ENCODE measurements at places on chromosomes 6 and 20.

DNA sequence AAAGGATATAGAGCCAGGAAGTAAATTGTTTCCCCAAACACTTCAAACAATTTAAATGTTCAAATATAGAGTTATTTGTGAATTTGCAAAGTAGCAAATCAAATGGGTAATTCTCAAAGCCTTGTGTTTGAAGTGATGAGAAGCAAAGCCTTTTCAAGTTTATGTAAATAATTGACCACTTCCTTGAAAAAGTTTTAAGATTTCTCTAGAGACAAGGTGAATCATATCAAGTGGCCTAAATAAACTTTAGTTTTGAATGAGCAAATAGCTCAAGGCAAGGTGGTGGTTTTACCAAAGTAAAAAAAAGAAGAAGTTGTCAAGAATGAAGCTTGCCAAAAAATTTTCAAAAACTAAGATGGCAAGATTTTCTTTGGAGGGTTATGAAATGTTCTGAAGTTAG lies 42.6 kb upstream of the IFNGR1 start:
- peak; percentile 38 for DNase-seq

GRCh38 chr6:105994118-105994590 lies 92.0 kb upstream of the PRDM1 start:
- DNase-seq: peak; percentile 73

DNA sequence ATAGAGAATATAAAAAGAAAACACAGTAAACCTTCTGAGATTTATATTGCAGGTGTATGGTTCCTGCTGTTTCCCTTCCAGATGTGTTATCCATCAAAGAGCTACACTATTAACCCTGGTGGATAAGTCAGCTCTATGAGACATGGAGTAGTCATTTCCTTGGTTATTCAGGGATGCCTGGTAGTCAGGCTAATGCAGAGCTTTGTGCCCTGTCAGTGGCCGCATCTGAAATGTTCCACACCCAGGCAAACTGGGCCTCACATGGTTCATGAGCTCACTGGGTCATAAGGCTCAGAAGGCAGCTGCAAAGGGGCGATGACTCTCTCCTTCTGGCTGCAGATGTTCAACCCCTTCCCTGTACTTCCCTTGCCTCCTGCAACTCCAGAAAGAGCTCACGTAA lies 473.6 kb downstream of the EPHA7 start:
- no peak for DNase-seq

DNA sequence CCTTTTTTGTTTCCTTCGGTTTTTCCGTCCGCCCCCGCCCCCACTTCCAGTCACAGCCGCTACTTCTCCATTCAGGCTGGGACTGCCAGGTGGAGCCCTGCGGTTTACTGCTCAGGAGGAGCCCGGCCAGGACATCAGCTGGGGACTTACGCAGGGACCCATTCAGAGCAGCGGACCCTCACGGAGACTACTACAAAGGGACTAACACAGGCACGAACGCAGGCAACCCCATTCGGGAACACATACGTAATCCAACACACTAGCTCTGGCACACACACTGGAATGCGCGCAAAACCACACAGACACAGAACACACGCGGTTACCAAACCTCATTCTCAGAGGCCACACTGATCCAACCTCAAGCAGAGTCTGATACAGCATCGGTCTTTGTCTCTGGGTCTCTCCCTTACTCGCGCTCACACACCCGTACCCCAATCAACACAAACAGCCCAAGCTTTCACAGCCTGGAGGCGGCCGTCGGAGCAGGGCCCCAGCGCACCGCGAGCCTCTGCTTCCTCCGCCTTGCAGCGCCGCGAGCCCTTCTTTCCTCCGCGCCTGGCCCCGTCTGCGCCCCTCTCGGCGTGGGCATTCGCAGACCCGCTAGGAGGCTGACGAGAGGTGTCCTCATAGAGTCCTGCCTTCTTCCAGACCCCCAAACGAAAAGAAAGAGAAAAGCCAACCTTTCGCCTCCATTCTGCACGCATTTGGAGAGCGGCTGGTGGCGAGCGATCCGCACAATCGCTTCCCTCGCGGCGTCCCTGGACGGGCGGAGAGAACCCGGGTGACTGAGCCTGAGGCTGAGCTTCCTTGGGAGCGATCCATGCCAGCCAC lies 1.1 kb upstream of the SLC32A1 start:
- peak; percentile 21 for DNase-seq

- DNase-seq: peak; percentile 6
Measured at GRCh38 chr6:87431263-87431662, 23.5 kb downstream of the CFAP206 start.

DNA sequence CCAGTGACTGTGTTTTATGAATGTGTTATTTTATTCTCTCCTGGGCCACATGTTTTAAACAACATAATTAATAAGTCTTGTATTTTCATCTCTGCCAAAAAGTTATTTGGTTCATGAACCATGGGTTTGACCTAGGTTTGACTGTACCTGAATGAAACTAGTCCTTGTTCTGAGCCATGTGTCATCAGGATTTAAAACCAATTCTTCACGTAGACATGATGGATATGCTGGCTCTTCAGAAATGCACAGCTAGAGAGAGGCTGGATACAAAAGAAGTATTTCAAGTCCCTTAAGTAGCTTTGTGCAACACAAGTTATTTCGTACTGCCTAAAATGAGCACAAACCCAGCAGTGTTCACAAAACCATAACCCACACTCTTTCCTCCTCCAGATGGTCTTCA lies 116.1 kb downstream of the IBTK start:
- DNase-seq: no peak

GRCh38 chr6:162294029-162294428 lies 433.5 kb downstream of the PRKN start:
- no peak for DNase-seq

DNA sequence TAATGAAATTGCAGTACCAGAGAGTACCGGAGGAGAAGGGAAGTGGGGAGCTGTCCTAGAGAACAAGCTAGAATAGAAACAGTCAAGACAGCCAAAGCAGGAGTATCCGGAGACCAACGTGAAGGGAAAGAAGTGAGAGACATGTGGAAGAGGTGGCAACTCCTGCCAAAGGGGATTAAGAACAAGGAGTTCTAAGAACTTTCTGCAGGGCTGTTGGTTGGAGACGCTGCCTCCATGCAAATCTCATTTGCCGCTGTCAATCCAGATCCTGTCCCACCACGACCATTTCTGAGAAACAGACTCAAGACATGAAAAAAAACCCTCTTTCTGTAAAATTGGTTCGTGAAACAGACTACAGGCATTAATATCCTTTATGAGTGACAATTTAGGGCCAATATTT lies 595.7 kb downstream of the PTPRT start:
- DNase-seq: no peak

GRCh38 chr6:113644861-113645575 lies 212.1 kb upstream of the MARCKS start:
- peak; percentile 99 for DNase-seq

DNA sequence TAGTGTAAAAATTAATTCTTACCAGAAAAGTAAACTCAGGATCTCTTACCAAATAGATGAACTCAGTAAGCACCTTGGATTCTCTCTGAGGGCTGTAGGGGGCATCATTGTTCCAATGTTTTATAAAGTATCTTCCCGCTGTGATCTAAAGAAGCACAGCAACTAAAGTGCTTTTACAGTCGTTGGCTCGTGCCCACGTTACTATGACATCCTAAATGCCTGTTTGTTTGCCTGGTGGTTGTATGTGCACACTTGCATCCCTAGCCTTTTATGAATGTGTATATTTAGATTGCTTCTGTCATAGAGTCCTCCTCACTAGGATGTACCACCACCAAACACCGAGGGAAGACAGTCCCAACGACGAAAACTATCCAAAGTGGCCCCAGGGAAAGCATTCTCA lies 34.5 kb downstream of the SLX4IP start:
- DNase-seq: peak; percentile 87

GRCh38 chr6:62465206-62465605 lies 179.2 kb upstream of the KHDRBS2 start:
- DNase-seq: no peak

- DNase-seq: peak; percentile 64
Measured at GRCh38 chr6:6856538-6857523, 250.9 kb upstream of the RREB1 start.

DNA sequence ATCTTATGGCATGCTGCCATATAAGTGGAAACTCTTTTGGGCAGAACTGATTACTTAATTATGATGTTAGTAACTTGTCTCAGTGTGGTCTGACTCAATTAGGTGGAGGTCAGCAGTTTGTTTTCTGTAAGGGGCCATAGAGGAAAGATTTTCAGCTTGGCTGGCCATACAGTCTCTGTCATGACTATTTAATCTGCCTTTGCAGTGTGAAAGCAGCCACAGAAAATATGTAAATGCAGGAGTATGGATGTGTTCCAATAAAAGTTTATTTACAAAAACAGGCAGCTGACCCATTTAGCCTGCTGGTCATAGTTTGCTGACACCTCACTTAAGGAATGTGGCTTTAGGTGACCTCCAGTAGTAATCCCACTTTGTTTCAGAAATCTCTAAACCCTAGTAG lies 700.7 kb downstream of the EPM2A start:
- DNase-seq: peak; percentile 42

GRCh38 chr6:135212935-135213334 lies 31.8 kb downstream of the MYB start:
- peak; percentile 91 for DNase-seq
